Left ventricle myocardium superior (tissue), 1 donor: ENCODE measurements at places on chromosomes 7 and 10. TPM values are rescaled to one million over a fixed set of nuclear protein-coding genes. Genes with fewer than 3 reads are reported as not detected.

The ZNF277 gene
- total RNA-seq, result 17.0 TPM

The MCU gene
- 15.6 TPM for total RNA-seq

The BHLHA15 gene
- not detected for total RNA-seq

The MRLN gene
- total RNA-seq, result not detected

The CDC14C gene
- total RNA-seq, result not detected

The MRC1 gene
- 26.7 TPM for total RNA-seq

The MXI1 gene
- total RNA-seq, result 79.8 TPM

The TMEM178B gene
- 38.2 TPM for total RNA-seq

The ZNF365 gene
- total RNA-seq, result not detected

The KCNMA1 gene
- 2.5 TPM for total RNA-seq

The CLEC2L gene
- total RNA-seq, result not detected

The HECTD2 gene
- total RNA-seq, result 3.0 TPM

The VPS41 gene
- 33.7 TPM for total RNA-seq

DNA sequence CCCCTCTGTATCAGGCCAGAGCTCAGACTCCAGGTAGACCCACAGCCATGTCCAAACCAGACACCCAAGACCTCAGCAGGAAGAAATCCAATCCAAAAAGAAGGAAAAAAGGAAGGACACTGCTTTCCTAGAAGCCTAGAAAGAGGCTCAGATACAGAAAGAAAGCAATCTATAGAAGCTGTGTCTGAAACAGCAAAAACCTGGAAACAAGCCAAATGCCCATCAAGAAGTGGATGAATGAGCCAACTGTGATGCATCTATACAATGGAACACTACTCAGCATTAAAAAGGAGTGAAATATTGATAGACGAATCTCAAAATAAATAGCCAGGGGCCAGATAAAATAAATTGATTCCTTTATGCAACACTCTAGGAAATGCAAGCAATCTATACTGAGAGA lies 31.6 kb downstream of the GRB10 start:
- DNase-seq, result no peak

- DNase-seq, result no peak
Observed at GRCh38 chr10:118873091-118873737, 118.4 kb upstream of the CACUL1 start.

GRCh38 chr10:117047947-117048346 lies 43.0 kb upstream of the SHTN1 start:
- DNase-seq, result no peak

DNA sequence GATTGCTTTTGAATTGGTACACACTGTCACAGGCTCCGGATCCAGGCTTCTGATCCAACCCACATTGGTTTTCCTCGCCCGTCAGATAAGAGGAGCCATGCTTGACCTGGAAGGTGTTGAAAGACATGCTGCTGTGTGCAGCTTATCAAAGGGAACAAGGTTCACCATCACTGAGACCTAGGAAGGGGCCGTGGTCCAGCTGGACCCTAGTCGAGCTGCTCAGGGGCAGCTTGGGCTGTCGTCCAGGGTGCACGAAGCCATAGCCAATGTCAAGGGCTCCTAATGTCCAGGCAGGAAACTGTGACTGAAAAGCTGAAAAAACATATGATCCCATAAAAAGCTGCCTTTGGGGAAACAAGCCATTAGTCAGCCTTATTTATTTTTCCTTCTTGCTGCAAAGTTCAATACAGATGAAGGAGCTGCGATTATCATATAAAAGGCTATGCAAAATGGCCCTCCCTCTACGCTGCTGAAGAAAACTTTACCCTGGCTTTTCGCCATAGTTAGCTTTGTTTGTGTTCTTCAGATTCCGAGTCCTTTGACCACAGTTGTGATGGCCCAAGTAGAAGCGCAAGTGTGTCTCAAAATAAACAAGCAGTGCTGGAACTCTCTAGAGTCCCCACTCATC lies 118.0 kb downstream of the CREB5 start:
- DNase-seq, result peak; percentile 74

DNA sequence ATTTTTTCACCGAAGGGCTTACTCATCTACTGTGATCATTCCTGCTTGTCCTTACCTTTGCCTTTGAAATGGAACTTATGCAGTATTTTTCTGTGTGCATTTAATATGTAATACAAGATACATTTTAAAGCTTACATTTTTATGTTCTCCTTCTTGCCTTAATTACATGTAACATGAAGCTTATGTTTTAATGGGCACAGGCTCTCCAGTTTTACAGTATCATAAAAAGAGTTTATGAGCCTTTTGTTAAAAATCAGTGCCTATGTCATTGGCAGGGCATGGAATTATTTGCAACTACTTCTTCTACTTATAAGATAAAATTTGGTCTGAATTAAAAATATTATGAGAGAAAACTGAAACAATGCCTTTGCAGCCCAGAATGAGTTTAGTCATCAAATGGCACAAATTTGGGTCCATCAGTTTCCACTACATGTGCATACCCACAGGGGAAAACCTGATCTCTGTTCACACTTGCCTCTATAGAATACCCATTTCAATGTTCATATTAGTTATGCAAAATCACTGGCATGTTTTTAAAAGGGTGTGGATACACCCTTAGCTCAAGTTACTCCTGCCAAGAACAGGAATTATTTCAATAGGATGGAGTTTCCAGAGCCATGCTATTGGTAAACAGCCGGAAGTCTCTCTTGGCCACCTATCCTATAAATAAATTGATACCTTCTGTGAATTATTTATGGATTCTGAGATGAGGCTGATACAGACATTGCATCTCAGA lies 27.9 kb upstream of the WNT16 start:
- no peak for DNase-seq

GRCh38 chr7:11786186-11786585 lies 45.8 kb downstream of the THSD7A start:
- no peak for DNase-seq

GRCh38 chr10:78700816-78701520 lies 367.8 kb upstream of the ZMIZ1 start:
- no peak for DNase-seq

- DNase-seq, result no peak
Observed at GRCh38 chr7:55423891-55424290, 58.8 kb downstream of the LANCL2 start.

- DNase-seq, result no peak
Observed at GRCh38 chr7:147023440-147023839, 906.8 kb downstream of the CNTNAP2 start.

DNA sequence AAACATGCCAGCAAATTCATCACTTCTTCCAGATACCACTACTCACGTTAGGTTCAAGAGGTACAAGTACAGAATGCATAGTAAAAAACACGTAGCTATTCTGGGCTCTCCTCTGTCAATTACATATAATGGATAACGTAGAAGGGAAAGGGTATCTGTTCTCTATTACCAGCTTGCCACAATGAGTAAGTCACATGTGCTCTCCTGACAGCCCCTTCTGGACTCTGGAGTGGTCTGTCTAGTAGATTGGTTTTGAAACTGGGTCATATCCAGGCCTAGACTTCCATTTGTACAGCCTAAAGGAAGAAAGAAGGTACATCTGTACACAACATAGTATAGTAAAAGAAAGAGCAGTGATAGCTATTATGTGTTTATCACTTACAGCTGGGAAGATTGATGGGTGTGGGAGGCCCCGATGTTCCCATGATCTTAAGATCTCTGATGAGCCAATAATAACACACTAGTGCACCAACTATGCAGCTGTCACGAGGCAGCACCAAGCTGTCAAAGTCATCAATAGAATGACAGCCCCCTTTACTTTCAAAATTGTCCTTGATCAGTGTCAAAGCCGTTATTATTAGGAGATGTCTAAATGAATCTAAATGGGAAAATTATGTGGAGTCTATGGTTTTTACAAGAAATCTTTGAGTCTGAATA lies 161.9 kb upstream of the AGK start:
- no peak for DNase-seq

GRCh38 chr10:96673318-96674099 lies 46.8 kb downstream of the PIK3AP1 start:
- peak; percentile 41 for DNase-seq

DNA sequence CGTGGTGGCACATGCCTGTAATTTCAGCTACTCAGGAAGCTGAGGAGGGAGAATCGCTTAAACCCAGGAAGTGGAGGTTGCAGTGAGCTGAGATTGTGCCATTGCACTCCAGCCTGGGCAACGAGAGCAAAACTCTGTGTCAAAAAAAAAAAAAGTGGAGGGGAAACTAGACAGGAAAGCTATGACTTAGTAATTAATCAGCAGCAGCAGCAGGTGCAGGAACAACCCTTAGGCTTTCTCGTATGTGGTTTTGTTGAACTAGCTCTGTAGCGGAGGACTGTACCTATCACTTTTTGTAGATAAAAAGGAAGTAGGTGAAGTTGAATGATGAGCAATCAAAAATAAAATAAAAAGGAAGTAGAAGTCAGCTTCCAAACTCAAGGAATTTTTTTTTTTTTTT lies 76.9 kb upstream of the KMT2C start:
- DNase-seq, result no peak

GRCh38 chr10:100489396-100489795 lies 26.6 kb downstream of the WNT8B start:
- no peak for DNase-seq

DNA sequence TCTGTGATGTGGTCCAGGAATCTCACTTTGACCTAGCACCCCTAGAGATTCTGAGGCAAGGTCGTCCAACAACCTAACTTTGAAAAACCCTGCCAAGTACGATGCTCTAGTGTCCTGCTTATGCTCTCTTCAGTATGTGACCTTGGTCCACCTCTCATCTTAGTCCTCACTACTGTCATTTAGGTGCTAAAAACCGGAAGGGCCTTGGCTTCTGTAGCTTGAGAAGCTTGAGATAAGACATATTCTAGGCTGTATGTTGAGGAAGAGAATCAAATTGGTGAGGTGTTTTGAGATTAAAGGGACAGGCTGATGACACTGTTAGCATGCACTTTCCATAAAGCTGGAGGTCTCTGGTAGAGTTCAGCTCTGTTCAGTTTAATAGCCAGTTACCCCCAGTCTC lies 57.0 kb upstream of the MTPN start:
- no peak for DNase-seq

DNA sequence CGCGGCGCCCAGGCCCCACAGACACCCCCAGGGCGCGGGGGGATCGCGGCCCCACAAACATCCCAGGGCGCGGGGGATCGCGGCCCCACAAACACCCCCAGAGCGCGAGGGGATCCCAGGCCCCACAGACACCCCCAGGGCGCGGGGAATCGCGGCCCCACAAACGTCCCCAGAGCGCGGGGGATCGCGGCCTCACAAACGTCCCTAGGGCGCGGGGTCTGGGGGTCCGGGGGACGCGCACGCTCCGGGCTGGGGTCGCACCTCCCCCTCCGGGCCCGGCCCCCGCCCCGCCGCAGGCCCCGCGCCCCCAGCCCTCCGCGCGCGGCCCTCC lies 382 bp downstream of the DIP2C start:
- no peak for DNase-seq

DNA sequence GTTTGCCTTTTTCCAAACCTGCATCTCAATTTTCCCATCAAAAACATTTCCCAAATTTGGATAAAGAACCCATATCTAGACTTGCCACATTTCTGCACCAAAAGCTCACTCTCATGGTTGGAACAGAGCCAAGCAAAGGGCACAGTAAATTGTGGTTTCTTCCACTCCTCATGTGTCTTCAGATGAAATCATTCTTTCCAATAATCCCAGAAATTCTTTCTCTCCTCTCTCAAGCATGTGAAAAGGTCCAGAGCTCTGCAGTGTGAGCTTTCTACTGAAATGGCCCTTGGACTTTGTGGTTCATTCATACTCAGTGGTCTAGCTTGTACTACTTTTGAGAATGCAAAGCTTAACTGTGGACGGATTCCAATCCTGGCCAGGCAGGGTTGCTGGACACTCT lies 19.8 kb downstream of the PRSS2 start:
- no peak for DNase-seq

- DNase-seq, result no peak
Observed at GRCh38 chr10:110017907-110018306, 10.1 kb downstream of the ADD3 start.

DNA sequence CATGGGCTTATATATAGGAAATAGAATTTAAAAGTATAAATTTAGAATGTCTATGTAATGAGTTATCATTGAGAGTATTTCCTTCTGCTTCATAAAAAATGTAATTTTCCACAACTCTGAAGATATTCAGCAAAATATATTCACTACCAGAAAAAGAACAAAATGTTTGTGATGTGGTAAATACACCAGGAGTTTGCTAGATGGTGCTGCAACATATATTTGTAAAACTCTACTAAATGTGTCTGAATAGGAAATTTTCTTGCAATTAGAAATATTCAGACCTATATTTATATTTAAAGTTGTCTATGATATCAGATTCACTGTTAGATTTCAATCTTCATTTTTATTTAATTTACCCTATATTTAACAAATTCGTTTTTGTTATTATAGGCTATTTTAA lies 201.1 kb downstream of the PPP1R3A start:
- DNase-seq, result no peak

- DNase-seq, result no peak
Observed at GRCh38 chr7:108605559-108606201, 36.0 kb downstream of the DNAJB9 start.

DNA sequence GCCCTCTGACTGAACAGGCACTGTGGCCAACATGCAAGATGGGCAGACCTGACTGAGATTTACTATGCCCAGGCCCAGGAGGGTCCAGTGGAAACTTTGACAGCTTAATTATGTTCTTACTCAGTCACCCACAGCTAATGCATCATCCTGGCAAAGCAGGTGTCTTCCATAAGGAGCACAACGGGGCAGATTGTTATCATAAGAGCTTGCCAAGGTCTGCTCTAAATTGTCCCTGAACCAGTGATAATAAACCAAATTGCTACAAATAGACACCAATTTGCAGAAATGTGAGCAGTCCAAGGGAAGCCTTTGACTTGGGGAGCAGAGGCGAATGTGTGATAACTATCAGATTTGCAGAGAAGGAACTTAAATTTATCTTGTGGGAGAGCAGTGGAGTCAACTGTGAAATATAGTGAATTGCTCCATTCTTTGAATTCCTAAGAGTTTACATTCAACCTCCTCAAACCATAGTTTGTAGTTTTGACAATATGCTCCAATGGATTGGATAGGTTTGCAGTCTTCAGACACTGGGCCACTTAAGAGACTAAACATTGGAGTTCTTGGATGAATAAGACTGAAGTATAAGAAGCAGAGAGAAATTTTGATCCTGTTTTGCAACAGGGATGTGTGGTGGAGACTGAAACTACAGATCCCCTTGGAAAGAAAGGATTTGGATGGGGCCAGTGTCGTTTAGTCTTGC lies 494.7 kb downstream of the CCSER2 start:
- no peak for DNase-seq

DNA sequence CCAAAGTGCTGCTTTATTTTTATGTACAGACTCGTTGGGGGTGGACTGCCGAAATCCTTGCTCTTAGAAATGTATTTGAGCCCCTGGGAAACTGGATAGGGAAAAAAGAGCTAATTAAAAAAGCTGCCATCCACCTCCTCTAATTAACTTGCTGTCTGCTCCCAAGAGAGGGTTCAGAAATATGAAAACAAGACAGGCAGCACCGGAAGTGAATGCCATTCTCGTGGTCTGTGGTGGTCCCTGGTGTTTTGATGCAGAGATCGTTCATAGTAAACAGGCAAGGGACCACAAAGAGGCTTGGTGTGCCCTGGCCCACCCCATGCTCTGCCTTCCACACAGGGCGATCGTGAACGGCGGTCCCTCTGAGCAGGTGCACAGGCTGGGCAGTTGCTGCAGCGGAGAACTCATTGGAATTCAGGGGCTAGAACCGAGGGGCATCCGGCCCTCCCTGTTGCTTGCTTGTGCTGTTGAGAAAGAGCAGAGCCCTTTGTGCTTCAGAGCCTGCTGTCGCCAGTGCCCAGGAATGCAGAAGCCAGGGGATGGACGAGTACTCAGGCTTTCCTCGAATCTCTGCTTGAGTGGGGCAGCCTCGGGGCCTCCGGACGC lies 79.1 kb upstream of the BTBD16 start:
- DNase-seq, result peak; percentile 46
